GM19239 (cell line): ENCODE measurements at places on chromosomes 11 and 22.

- DNase-seq, result no peak
These were observed 40.5 kb downstream of the MICAL2 start for GRCh38 chr11:12150831-12151382.

DNA sequence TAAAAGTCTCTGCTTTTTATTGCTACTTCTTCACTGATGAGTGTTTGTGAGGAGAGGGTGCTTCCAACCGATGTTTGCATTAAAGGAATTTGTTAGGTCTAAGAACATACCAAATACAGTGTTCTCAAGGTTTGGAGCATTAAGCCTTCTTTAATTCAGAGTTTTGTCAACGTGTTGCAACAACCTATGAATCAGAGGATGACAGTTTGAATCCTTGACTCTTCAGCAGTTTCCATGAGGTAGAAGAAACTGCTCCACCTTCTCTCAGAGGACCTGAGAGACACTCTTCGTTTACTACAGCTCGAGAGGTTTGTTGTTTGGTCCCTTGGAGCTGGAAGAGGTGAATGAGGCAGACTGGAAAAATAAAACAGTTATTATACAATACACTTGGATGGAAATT, 55.7 kb downstream of the NCAM1 start:
- DNase-seq, result no peak

GRCh38 chr11:16403851-16404250, 47.5 kb upstream of the SOX6 start:
- no peak for DNase-seq

- no peak for DNase-seq
These were observed 4.8 kb downstream of the MAPK1 start for GRCh38 chr22:21862386-21863245.

- no peak for DNase-seq
These were observed 60.4 kb downstream of the SERGEF start for GRCh38 chr11:17952487-17952886.

- DNase-seq, result no peak
These were observed 32.5 kb upstream of the OR10D3 start for GRCh38 chr11:124150684-124151083.

- DNase-seq, result no peak
These were observed 1.4 kb upstream of the PPARA start for GRCh38 chr22:46148816-46149511.

DNA sequence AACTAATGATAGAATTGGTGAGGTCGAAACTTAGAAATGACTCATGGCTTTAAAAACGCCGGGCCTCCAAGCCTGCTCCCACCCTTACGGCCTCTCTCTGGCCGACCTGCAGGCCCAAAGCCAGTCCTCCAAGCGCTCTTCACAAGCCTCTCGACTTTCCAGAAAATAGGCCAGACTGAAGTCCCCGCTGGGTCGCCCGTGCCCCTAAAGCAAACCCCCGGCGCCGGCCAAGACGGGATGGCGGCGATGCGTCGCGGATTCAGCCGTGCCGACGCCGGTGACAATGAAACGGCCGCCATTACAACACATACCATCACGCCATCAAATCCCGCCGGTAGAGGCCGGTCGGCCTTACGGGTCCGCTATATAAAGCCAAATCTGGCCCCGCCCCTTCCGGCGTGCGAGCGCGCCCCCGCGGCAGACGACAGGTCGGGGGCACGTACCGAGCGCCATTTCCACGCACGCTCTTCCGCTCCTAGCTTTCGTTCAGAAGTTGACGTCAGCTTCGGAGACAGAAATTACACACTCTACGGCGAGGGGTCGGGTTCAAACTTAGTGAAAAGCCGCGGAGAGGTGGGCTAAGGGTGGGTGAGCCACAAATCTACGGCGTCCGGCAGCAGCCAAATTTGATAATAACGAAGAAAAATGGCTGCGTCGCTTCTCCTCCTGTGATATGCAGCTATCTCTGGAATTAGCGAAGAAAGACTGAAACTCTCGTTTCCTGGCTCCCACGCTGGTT, at the start of gene RPL3:
Gene RPL3, minus strand, starts transcription at position 340 of the 739 bp plus-strand sequence. Its CDS starts 26 bp downstream, at position 314.
- DNase-seq, result peak; percentile 88

DNA sequence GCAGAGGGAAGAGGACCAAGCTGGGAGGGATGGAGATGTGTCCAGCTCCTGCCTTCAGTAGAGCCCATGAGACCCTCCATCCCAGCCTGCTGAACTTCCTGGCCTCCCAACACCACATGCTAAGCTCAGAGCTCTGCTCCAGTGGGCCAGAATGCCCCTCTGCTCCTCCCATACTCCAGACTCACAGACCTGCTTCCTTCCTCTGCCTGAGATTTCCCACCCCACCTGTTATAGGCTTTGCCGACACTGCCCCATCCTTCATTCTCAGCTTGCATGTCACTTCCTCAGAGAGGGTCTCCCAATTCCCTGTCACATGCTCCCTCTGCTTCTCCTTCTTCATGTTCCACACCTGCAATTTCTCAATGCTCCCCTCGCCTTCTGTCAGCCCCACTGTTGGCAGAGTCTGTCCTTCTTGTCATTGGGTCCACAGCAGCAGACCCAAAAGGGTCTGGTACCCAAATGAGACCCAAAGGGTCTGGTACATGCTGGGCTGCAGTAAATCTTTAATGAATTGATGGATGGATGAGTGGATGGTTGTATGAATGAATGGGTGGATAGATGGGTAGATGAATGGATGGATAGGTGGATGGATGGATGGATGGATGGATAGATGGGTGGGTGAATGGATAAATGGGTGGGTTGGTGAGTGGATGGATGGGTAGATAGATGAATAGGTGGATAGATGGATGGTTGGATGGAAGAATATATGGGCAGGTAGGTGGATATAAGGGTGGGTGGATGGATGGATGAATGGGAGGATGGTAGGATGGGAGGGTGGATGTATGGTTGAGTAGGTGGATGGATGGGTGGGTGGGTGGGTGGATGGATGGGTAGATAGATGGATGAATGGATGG, 105.3 kb upstream of the FGF3 start:
- no peak for DNase-seq

DNA sequence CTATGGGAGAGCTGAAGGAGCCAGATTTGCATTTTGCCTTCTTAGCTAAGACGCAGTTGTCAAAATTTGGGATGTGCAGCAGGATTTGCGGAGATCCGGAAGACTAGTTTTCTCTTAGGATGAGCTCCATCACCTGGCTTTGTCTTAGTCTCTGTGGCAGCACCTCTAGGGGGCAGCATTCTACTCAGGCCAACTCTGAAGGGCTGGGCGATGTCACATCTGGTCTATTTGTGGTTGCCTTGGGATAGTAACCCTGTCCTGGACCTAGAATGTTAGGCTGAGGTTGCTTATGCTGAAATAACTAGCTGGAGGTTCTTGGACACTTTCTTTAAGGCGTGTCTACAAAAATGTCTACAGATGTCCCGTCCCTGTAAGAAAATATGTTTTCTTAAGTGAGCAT, 116.2 kb downstream of the FAT3 start:
- no peak for DNase-seq

- DNase-seq, result no peak
These were observed 3.6 kb downstream of the BCL9L start for GRCh38 chr11:118921929-118922744.

GRCh38 chr11:133981156-133981555, 24.4 kb upstream of the IGSF9B start:
- no peak for DNase-seq

GRCh38 chr22:43880541-43880991, 11.2 kb downstream of the PNPLA5 start:
- no peak for DNase-seq

- DNase-seq, result no peak
These were observed 80.1 kb downstream of the PICALM start for GRCh38 chr11:85988780-85989179.

DNA sequence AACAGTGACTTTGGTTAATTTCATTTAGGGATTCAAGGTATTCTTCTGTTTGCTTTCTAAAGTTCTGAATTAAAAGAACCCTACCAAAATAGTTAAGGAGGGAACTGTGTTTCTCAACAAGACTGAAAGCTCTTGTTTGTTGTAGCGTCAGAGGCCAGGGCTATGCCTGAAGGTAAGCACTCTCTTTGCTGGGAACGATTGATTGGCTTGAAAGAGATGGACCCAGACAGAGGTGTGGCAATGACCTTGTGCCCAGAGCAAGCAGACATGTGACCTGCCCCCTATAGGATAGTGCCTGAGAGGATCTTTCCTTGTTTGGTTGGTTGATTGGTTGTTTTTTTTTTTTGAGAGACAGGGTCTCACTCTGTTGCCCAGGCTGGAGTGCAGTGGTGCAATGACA, 68.3 kb upstream of the CECR2 start:
- DNase-seq, result no peak

DNA sequence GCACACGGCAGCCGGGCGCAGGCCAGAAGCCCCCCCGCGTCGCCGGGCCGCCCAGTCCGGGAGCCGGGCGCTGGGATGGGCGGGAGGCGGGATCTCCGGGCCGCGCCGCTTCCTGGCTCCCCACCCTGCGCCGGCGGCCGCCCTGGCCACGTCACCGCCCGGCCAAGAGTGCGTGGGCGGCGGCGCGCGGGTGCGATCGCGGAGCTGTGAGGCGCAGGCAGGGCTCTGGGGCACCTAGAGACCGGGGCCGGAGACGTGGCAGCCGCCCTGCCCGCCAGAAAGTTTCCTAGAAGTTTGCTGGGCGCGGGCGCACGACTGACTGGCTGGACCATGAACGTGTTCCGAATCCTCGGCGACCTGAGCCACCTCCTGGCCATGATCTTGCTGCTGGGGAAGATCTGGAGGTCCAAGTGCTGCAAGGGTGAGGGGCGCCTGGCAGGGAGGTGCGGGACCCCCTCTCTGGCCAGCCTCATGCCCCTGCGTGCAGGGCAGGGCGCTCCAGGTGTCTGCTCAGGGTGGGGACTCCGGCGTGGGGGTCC, at the start of gene KDELR3:
Gene KDELR3, plus strand, starts transcription at position 193 of the 539 bp plus-strand sequence. Its CDS starts 138 bp downstream, at position 331.
- DNase-seq, result peak; percentile 69

GRCh38 chr11:43872995-43873394, 7.6 kb upstream of the ALKBH3 start:
- no peak for DNase-seq

- no peak for DNase-seq
These were observed 15.0 kb downstream of the TSKU start for GRCh38 chr11:76798202-76798581.

GRCh38 chr22:46748908-46749675, 11.0 kb upstream of the CERK start:
- DNase-seq, result no peak

DNA sequence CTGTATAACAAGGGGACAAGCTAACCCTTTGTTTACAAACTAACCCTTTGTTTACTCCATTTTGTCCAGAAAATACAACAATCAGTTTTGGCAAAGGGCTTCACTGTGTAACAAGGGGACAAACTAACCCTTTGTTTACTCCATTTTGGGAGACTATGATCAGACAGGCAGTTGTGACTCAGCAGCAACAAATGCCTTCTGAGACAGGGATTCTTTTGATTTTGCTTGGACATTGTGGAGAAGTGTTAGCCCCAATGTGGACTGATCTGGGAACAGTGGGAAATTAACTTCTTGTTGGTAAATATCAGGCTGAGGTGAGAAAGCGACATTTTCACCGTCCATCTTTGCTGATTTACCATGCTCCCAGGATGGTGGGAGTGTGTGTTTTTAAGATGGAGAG, 983 bp downstream of the EHF start:
- no peak for DNase-seq

DNA sequence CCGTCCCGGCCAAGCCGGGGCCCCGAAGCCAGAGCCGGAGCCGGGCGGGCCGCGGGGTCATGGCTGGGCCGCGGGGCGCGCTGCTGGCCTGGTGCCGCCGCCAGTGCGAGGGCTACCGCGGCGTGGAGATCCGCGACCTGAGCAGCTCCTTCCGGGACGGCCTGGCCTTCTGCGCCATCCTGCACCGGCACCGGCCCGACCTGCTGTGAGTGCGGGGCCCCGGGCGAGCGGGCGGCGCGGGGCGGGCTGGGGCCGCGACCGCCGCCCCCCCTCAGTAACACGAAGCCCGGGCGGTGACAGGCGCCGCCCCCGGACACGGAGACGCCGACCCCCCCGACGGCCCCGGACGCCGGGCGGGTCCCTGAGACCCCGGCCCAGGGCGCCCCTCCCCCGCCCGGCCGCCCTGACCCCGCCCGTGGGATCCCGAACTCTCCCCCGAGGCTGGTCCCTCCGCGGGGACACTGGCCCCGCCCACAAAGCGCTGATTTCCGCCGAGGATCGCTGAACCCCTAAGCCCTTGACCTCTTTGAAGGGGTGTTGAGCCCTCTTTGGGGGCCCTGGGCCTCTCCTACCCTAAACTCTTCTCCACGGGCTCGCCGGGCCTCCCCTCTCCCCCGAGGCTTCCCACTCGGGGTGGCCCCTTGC, 389 bp downstream of the MICALL1 start:
- peak; percentile 75 for DNase-seq

- no peak for DNase-seq
These were observed 209.6 kb upstream of the DDI1 start for GRCh38 chr11:103826856-103827255.

GRCh38 chr22:17893900-17894535, 119.7 kb upstream of the BID start:
- no peak for DNase-seq

DNA sequence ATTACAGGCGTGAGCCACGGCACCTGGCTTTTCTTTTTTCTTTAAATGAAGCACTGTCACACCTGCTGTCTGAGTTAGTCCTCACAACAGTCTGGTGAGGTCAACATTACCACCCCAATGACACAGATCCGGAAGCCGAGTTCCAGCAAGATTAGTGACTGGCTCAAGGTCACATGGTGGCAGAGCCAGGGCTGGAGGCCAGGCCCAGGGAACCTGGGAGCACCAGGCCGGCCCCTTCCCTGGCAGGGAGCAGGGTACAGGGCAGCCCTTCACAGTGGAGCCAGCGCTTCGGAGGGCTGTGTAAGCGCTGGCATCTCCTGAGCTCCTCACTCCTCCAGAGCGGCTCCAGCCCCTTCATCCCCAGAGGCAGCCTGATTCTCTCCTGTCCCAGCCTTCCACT, 118.7 kb downstream of the ST3GAL4 start:
- no peak for DNase-seq

GRCh38 chr11:62548545-62549335, 2.1 kb upstream of the AHNAK start:
- DNase-seq, result no peak

DNA sequence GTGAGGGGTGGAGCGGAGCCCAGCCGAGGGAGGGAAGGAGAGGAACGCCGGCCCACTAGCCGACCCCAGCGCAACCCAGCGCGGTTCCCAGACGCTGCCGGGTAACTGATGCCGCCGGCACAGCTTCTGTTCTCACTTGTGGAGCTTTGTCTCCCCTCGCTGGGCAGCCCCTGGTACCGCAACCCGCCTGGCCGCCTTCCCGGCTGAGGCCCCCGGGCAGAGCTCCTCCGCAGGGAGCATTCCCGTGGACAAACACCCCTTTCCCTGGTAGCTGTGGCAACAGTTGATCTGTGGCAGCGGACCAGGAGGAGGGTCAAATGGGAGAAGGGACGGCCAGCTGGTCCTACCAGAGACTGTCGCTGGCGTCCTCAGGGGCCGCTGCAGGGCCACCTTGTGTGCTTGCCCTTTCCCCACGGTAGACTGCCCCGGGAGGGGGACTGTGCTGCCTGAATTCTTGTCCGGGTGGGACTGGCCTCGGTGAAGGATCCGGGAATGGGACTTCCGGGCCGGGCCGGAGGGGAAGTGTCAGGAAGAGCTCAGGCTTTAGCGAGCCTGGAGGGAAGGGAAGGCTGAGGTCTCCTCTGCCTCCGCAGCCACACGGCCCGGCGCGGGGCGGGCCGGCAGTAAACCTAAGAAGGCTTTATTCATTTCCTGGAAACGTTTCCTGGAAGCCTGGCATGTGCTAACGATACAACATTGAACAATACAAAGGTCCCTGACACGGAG, 468.0 kb downstream of the OPCML start:
- DNase-seq, result no peak
